ENCODE measurements at places on chromosomes 2 and 18.

DNA sequence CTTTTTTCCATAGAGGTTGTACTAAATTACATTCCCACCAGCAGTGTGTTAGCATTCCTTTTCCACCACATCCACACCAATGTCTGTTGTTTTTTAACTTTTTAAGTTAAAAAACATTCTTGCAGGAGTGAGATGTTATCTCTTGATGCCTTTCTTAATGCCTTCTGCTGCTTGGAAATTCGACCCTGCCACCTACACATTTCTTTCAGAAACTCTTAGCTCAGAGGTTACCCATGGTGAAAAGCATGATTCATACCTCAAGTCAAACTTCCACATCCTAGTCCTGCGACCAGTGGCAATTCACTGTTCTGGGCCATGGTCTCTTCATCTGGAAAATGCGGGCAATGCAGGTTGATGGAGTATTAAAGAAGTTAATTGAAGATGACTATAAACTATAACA lies 12.7 kb upstream of the HNMT start:
- ATAC-seq, result no peak

GRCh38 chr2:145644820-145645302 lies 1124.9 kb upstream of the ZEB2 start:
- peak; percentile 71 for ATAC-seq

GRCh38 chr2:218357236-218358177 lies 850 bp downstream of the CATIP start:
- ATAC-seq, result no peak

GRCh38 chr2:74860521-74860920 lies 26.6 kb downstream of the HK2 start:
- ATAC-seq, result no peak

GRCh38 chr18:78639006-78639950 lies 340.3 kb upstream of the SALL3 start:
- no peak for ATAC-seq

DNA sequence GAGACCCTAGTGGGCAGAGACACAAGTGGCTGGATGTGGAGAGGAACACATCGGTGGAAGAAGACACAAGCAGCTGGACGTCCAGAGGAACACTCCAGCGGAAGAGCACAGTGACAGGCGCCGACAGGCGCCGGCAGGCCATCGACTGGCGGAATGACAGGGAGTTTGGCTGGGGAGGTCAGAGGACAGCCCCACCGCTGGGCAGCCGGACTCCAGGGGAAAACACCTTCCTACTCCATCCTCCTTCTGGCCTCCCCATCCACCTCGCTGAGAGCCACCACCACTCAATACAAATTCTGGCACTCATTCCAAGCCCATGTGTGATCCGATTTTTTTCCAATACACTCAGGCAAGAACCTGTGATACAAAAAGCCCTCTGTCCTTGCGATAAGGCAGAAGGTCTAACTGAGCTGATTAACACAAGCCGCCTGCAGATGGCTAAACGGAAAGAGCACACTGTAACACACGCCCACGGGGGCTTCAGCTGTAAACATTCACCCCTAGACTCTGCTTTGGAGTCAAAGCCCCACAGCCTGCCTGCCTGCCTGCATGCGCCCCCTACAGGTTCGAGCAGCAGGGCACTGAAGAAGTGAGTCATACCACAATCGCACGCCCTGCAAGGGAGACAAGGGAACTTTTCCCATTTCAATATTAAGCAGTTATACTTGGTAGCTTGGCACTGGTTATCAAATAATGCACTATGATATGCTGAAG lies 50.2 kb upstream of the LRP1B start:
- no peak for ATAC-seq

DNA sequence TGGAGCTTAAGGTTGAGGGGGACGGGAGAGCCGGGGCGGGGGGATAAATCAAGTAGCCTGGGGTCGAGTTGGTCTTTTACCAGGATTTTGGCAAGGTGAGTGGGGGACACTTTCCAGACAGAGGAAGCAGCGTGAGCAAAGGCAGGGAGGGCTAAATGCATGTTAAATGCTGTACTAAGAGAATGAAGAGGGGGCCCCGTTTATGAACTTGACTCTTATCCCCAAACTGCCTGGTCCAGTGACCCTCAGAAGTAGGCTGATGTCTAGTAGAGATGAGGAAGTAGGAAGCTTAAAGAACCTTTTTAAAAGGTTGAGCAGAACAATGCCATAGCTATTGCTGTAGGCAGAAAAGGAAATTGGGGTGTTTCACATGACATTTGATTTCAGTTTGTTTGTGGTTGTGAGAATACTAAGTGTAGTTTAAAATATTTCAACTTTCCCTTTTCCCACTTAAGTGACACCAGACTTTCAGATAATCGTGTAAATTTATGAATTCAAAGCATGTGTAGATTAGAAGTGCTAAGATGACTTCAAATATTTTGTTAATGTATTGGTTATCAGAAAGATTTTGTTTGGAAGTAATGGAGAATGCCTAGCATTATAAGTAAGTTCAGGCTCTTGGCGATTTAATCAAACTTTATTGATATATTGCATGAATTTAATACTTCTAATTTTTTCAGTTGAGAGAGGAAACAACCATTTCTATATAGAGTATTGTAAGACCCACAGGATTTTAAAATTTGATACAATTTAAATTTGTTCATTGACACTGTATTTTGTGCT lies 1.8 kb downstream of the REL start:
- peak; percentile 54 for ATAC-seq

GRCh38 chr18:22348521-22349316 lies 69.0 kb downstream of the CTAGE1 start:
- no peak for ATAC-seq

GRCh38 chr2:241804326-241805229 lies 4.4 kb upstream of the NEU4 start:
- ATAC-seq, result peak; percentile 49

DNA sequence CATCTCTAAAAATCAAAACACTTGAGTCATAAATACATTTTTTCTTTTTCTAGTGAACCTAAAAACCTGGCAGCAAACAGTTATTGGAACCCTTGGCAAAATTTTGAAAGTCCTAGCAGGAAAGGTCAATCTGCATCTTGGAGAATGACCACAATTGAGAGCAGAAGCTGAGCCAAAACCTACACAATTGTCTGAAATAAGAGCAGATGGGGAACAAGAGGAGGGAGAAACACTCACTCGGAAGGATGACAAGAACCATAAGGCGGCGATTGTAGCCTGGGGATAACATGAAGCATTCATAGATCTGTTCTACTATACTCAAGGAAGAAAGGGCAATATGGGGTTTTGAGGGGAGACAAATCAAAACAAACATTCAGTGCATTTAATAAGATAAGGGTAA lies 117.0 kb downstream of the CHN1 start:
- ATAC-seq, result no peak

- ATAC-seq, result no peak
These were observed 125.6 kb downstream of the CACNB4 start for GRCh38 chr2:151973013-151973900.

- ATAC-seq, result no peak
These were observed 54.8 kb upstream of the PTPRM start for GRCh38 chr18:7512348-7512747.

GRCh38 chr2:238872628-238873380 lies 24.9 kb downstream of the TWIST2 start:
- ATAC-seq, result no peak

- no peak for ATAC-seq
These were observed 544.9 kb upstream of the DDX18 start for GRCh38 chr2:117269574-117269973.

GRCh38 chr2:105252271-105252670 lies 10.7 kb downstream of the GPR45 start:
- no peak for ATAC-seq

DNA sequence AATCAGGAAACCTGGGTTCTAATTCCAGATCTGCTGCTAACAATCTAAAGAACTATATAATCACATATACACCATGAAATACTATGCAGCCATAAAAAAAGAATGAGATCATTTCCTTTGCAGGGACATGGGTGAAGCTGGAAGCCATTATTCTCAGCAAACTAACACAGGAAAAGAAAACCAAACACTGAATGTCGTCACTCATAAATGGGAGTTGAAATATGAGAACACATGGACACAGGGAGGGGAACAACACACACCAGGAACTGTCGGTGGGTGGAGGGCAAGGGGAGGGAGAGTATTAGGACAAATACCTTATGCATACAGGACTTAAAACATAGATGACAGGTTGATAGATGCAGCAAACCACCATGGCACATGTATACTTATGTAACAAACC lies 33.2 kb downstream of the CDH2 start:
- no peak for ATAC-seq

DNA sequence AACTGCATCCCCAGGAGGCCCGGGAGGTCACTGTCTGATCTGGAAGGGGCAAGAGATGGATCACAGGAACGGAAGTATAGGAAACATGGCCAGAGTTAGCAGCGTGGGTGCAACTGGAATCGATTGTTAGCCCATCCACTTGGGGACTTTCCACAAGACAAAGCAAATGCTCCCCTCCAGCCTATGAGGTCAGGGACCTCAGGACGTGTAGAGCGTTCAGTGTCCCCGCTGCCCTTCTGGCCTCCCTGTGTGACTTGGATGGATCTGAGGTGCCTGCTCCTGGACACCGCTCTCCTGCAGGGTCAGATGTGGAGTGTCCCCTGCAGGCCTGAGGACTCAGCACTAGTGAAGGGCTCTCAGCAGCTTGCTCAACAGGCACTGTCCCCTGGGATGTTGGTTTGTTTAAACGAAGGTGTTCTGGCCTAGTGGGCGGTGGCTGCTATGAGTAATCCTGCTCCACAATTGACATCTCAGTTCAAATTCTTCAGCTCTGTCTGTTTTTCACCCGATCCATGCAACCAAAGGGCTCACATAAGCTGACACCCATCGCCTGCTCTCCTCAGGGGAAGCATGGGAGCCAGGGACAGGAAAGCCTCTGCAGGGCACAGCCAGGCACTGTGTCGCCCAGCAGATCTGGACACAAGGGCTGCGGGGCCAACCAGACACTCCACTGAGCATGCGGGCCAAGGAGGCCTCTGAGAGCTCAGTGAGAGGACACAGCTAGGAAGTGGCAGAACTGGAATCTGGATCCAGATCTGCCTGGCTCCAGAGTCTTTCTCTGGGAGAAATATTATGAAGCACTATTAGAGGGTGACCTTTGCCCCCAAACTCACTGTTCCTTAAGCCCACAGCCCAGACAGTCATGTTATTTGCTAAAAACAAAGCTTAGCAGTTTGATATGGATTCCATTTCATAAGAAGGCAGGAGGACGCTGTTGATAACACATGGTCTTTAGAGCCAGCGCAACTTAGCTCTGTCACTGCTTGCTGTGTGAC lies 78.5 kb downstream of the RHOB start:
- peak; percentile 94 for ATAC-seq

DNA sequence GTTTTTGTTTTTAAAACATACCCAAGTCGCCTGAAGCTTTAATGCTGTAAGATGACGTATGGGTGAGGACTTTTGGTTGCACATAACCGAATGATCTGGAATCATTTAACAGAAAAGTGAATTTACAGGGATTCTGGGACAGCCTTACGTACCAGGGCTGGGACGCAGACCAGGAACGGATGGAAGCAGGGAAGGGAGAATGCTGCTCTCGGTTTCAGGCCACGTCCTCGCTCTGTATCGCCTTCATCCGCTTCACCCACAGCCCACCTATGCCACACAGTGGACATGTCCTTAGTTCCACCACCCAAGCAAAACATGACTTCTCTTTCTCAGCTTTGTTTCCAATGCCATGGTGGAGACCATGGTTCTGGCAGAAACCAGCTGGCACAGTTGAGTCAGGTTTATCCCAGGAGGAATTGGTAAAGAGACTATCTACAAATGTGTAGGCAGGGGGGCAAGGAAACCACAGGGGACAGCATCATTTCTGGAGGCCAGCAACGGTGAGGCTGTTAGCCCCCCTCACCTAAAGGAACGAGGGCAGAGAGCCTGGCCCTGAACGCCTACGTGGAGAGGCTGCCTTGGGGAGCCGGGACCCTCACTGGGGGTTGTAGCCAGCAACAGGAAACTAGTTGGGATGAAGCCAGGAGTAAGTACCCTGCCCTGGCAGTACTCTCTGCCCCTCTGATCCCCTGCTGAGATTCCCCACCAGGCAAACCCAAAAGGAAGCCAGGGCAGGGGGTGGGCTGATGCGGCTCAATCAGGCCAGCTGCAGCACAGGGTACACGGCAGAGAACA lies 132.5 kb downstream of the NDUFA10 start:
- ATAC-seq, result no peak

DNA sequence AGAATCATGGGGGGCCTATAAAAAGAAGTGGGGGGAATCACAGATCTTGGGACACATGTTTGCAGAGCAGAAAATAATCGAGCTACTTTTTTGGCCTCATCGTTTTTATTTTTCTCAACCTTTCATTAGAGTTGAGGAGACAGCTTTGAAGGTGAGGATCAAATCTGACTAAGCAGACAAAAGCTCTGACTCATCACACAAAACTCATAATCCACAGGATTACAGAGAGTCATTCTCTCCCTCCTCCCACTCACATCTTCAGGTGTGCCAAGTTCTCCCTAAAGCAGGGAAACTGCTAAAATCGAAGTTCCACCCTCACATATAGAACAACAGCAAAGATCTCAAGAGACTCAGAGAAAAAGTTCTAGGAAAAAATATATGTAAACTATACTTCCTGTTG lies 15.6 kb downstream of the BAZ2B start:
- no peak for ATAC-seq

DNA sequence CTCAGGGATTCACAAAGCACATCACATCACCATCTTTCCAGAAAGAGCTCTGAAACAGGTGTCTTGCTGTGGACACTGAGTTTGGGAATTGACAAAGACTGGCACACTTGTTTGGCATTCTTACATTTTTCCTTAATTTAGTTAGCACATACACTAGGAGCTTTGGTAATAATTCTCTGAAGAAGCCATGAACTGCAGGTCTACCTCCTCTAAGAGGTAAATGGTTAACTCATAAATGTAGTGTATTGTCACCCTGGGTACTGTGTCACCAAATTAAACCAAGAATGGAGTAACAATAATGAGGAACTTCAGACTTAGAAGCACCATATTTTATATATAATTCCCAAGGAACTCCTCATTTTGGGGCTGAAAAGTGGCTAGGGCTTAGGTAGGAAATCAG lies 22.6 kb downstream of the EIF4E2 start:
- ATAC-seq, result no peak

DNA sequence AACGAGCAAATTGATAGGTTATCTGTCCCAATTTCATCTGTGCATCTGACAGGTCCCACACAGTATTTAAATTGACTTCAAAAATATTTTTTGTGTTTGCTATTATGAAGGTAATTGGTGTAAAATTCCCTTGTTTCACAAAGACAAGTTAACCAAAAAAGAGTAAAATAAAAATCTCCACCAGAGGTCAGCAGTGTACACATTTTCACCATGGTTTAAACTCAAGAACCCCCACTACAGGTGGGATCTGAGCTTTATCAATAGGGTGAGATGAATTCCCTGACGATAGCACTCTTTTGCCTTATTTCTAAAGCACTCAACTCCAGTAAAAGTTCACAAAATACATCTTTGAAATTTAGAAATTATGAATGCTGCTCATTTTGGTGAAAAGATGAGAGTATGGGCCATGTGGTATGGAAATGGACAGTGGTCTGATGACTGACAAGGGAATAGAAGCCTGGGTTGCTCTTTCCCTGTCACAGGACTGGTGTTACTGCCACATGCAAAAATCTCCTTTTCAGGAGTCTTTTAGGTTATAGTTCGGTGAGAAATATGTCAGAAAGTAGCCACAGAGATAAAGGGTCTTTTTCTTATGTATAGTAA lies 68.0 kb downstream of the SERPINB8 start:
- ATAC-seq, result no peak

- no peak for ATAC-seq
These were observed 184.0 kb downstream of the PDE11A start for GRCh38 chr2:177888581-177888980.

GRCh38 chr18:11105463-11105862 lies 43.9 kb downstream of the PIEZO2 start:
- ATAC-seq, result no peak
